Kidney (tissue), 22 donors: ENCODE measurements at places on chromosomes 16 and 17.

DNA sequence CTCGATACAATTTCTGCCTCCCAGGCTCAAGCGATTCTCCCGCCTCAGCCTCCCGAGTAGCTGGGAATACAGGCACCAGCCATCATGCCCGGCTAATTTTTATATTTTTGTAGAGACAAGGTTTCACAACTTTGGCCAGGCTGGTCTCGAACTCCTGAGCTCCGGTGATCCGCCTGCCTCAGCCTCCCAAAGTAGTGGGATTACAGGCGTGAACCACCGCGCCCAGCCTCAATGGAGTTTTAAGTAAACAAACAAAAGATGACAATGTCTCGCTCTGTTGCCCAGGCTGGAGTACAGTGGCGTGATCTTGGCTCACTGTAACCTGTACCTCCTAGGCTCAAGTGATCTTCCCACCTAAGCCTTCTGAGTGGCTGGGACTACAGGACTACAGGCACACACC lies 52.6 kb upstream of the TRAP1 start:
- DNase-seq: no peak

- no peak for DNase-seq
Observed at GRCh38 chr16:21120976-21121520, 29.6 kb downstream of the DNAH3 start.

- DNase-seq: peak; percentile 72
Observed at GRCh38 chr16:85423631-85424030, 189.5 kb upstream of the GSE1 start.

DNA sequence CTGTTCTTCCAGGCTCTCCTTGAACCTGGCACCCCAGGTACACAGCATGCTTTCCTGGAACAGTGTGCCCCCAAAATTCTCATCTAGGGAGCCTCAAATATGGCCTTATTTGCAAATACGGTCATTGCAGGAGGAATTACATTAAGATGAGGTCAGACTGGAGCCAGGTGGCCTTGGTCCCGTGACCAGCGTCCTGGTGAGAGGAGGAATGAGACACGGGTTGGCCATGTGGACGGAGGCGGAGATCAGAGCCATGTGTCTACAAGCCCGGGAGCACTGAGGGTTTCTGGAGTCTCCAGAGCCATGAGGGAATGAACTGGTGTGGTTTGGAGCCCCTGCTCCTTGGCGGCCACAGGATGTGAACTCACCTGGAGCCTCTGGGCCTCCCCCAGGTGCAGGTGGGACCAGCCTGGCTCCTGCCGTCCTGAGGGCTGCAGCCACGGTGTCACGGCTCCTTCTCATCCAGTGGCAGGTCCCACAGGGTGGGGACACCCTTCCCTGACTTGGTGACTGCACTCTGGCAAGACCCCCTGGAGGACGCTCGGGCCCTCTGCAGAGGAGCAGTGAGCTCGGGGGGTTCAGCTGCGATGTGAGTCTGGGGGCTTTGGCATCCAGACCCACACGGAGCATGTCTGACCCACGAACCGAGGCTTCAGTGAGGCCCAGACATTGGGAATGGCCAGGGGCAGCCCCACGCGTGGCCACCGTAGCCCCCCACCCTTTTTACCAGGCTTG lies 21.8 kb upstream of the GNG13 start:
- DNase-seq: no peak

- no peak for DNase-seq
Observed at GRCh38 chr17:46121165-46121764, 72.0 kb downstream of the KANSL1 start.

DNA sequence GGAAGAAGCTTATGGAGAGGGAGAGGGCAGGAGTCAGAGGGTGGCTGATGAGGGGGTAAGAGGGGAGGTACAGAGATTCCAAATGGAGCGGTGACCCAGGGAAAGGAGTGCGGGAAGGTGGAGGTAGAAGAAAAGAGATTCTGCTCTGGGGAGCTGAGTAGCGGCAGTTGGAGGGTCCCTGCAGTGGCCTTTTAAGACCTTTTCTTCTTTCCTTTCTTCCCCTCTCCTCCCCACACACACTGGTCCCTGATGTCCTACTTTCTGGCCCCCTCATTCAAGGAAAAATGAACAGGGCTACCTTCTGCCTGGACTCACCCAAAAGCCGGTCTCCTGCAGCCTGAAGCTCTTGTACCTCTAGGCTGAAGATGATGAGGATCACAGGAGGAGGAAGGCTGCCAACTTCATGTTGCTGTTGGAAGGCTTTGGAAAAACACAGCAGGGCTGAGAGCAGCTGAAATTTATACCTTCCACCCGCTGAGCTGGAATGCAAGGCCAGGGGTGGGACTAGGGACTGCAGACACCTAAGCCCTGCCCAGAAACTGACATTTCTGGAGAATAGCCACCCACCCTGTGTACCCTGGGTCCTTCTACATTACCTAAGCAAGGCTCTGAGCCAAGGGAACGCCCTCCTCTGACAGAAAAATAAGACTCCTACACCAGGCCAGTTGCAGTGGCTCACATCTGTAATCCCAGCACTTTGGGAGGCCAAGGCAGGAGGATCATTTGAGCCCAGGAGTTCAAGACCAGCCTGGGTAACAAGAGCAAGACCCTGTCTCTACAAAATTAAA lies 9.4 kb upstream of the HEATR6 start:
- no peak for DNase-seq

- DNase-seq: no peak
Observed at GRCh38 chr16:1176280-1176897, 23.5 kb downstream of the CACNA1H start.

DNA sequence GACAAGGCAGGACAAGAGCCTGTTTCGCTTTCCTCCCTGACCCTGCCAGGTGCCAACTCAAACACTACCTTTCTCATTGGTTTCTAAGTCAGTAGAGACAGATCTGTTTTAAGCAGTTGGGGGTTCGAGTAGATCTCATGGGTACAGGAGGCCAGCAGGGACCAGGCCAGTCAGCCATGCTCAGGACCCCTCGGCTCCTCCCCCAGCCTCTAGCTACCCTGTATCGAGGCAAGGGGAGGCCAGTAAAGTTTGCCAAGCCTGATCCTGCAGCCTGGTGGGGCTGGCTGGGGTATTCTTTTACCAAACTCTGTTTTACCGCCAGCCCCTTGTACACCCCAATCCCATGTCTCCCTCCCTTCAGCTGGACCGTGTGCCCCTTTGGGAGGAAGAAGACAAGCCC lies 26.6 kb downstream of the OR1D5 start:
- DNase-seq: no peak

GRCh38 chr17:34265711-34266110 lies 4.3 kb upstream of the CCL7 start:
- no peak for DNase-seq

GRCh38 chr17:10013365-10014112 lies 108.5 kb upstream of the RCVRN start:
- DNase-seq: no peak

- no peak for DNase-seq
Observed at GRCh38 chr17:68047153-68047846, 11.8 kb downstream of the KPNA2 start.

DNA sequence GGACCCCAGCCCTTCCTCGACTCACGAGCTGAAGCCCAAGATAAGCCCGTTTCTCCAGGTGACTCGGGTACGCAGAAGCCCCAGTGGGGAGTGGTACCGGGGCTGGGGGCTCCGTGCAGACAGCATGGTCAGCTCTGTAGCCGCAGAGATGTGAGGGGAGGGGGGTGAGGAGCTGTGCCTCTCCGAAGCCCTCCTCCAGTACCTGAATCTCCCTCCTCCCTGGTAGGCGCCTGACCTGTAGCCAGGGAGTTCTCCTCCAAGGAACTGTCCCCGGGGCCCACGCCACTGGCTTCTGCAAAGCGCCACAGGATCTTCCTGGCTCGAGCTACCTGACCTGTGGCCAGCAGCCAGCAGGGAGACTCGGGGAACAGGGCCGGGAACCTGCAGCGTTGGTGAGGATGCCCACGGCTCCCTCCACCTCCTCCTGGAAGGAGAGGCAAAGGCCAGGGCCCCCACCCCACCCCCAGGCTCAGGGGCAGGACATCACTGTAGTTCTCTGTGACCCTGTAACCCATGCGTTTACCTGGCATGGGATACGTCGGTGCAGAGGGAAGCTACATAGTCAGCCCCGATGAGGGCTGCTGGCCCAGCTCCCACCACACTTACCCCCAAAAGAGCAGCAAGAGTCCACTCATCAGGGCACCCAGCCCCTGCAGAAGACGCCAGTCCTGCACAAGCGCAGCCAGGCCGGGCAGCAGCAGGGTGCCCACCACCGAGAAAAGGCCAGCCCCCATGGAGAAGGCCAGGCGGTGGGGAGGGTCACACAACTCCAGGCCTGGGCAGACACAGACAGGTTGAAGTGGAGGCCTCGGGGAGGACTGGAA lies 1.7 kb downstream of the SLC22A31 start:
- no peak for DNase-seq

GRCh38 chr17:60960398-60961065 lies 282.9 kb downstream of the BCAS3 start:
- no peak for DNase-seq

- no peak for DNase-seq
Observed at GRCh38 chr16:66979011-66979717, 9.2 kb upstream of the CES4A start.

GRCh38 chr17:67636834-67637520 lies 80.8 kb upstream of the NOL11 start:
- DNase-seq: peak; percentile 73

- no peak for DNase-seq
Observed at GRCh38 chr17:17727111-17727659, 45.9 kb downstream of the RAI1 start.

DNA sequence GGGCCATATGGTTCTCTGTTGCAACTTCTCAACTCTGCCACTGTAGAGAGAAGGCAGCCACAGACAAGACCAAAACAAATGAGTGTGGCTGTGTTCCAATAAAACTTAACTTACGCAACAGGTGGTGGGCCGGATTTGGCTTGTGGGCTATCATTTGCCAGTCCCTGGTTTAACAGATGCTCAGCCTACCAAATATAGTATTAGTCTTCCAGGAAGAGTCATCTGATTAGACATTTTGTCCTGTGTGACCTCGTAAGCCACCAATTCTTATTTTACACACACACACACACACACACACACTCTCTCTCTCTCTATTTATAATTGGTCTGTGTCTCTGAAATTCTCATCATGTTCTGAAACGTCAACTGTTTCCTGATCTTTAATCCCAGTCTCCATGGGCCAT lies 245.9 kb downstream of the XYLT1 start:
- no peak for DNase-seq

DNA sequence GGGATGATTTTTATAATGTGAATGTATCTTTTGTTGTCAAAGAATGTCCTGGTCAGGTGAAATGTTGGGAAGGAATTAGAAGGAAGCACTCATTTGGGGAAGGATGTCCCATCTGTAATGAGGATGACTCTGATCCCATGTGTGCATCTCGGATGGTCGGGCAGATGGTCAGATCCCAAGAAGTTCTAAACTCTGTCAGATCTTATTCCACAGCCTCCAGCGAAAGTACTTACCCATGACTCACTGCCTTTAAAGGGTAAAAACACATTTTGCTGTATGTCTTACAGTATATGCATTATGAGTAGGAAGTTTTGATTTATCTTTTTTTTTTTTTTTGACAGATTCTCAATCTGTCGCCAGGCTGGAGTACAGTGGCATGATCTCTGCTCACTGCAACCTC lies 548 bp upstream of the KRTAP4-11 start:
- no peak for DNase-seq

DNA sequence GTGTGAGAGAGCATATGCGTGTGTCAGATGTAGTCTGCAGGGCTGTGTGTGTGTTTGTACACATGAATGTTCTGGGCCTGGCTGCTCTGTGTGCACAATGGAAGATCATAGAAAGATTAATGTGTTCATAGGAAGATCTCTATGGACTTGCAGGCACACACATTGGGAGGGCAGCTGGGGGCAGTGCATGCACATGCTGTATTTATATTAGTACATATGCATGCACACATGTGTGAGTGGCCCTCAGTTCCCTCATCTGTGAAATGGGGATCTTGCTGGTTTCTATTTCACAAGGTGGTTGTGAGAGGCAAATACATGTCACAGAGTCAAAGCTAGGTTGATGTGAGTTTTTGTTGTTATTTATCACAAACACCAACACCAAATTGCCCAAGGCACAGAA lies 2.1 kb downstream of the CA7 start:
- DNase-seq: no peak

- DNase-seq: no peak
Observed at GRCh38 chr17:29008591-29008990, 2.8 kb upstream of the SEZ6 start.

DNA sequence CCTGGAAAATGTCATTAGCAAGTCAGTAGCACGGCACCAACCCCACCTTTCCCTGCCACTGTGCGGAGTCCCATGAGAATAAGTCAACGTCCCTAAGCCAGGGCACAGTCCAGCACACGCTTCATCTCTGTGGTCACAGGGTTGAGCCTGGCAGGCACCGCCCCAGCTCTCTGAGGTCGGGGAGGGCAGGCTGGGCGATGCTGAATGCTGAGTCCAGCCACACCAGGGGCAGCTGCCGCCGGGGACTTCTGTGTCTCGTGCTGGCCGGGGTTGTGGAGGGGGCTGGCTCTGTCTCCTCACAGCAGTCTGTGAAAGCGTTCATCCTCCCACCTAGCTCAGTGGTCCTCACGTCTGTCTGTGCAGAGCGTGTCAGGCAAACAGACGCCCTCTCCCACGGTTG lies 53.2 kb downstream of the BANP start:
- no peak for DNase-seq

GRCh38 chr16:66751053-66751302 lies 431 bp downstream of the DYNC1LI2 start:
- peak; percentile 38 for DNase-seq

DNA sequence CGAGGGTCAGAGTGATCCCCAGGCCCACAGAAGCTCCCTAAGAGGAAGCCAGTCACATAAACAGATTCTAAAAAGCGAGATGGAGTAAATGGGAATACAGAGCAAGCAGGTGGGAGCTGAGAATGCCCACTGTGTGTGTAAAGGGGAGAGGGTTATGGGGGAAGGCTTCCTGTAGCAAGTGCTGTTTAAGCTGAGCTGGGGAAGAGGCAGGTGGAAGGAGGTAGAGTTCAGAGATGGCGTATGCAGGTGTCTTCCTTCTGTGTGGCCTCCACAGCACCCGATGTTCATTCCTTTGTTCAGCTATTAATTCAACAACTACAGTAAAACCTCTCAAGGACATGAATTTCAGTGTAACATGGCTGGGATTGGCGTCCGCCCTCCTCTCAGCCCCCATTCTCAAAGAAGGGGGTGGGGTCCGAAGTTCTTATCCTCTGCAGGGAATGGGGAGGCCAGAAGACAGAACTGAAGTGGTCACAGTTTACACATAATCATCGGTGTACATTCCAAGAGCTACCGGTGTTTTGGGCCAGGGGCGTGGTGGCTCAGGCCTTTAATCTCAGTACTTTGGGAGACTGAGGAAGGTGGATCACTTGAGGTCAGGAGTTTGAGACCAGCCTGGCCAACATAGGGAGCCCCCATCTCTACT lies 1.8 kb downstream of the EEF2K start:
- no peak for DNase-seq

DNA sequence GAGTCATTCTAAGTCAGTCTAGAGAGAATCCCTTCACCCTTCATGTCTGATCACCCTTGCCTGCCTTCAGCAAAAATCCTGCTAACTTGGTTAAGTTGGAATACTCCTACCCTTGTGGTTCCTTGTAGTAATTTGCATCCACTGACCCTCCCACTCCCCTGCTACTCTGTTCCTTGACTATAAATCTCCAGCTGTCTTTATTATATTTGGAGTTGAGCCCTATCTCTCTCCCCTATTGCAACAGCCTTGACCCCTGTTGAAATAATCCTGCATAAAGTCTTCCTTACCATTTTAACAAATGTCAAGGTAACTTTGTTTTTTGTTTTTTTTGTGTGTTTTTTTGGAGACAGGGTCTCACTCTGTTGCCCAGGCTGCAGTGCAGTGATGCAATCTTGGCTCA lies 590.1 kb downstream of the WWOX start:
- no peak for DNase-seq

- peak; percentile 81 for DNase-seq
Observed at GRCh38 chr16:84547546-84548061, 43.1 kb upstream of the MEAK7 start.

- no peak for DNase-seq
Observed at GRCh38 chr17:81173762-81174155, 7.7 kb upstream of the AATK start.
